Effector memory CD4-positive, alpha-beta T cell (primary cell): ENCODE measurements at places on chromosomes 11 and 22.

GRCh38 chr11:128574576-128575011 lies 12.8 kb downstream of the ETS1 start:
- DNase-seq, result no peak

DNA sequence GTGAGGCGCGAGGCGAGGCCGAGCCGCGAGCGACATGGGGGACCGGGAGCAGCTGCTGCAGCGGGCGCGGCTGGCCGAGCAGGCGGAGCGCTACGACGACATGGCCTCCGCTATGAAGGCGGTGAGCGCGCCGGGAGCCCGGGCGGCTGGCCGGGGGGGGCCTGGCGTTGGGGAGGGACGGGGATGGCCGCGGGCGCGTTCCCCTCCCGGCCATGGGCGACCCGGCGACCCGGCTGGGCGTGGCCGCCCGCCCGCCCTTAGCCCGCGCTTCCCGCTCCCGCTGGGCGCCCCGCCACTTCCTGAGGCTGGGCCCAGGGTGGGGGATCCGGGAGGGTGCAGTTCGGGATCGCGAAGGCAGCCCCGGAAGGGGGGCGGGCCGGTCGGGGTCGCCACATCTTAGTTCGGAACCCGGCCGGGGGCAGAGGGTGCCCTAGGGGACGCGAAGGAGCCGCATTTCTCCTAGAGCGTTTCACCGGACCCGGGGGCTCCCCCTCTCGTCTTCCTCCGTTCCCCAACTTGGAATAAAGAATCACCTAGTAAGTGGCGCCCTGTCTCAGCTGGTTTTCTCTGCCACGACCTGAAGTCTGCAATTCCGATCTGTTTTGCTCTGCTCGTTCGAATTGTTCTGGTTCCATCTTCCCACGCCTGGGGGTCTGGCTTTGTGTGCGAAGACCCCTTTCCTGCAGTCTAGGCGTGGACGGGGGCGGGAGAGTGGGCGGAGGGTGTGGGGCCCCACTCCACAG lies 536 bp downstream of the YWHAH start:
- DNase-seq, result peak; percentile 14

GRCh38 chr11:81839016-81839415 lies 894.6 kb downstream of the FAM181B start:
- DNase-seq, result no peak

DNA sequence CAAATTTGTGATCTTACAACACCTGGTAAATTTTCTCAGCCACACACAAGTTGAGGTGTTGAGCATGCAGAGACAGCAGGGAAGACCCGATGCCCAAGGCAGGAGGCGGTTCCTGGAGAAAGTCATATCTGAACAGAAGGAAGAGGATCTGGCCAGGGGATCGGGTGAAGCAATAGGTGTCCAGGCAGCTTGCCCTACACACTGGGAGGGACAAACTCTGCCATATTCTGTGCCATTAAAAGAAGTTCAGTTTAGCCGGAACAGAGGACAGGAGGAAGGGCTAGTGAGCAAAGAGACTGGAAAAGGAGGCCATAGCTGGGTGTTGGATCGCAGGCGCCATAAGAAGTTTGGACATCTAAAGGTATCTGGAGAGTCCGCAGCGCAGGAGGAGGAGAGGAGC lies 76.5 kb downstream of the TMPRSS5 start:
- no peak for DNase-seq

- no peak for DNase-seq
Observed at GRCh38 chr11:12474871-12475270, 97.5 kb downstream of the PARVA start.

GRCh38 chr22:20810645-20811044 lies 36.7 kb downstream of the SERPIND1 start:
- DNase-seq, result no peak

GRCh38 chr11:97990162-97990920 lies 1030.4 kb upstream of the CNTN5 start:
- no peak for DNase-seq

- no peak for DNase-seq
Observed at GRCh38 chr11:127998421-127998820, 588.9 kb downstream of the ETS1 start.

- no peak for DNase-seq
Observed at GRCh38 chr11:126133901-126134300, 71.2 kb upstream of the CDON start.

GRCh38 chr11:63765688-63766241 lies 2.8 kb downstream of the ZFTA start:
- DNase-seq, result no peak

DNA sequence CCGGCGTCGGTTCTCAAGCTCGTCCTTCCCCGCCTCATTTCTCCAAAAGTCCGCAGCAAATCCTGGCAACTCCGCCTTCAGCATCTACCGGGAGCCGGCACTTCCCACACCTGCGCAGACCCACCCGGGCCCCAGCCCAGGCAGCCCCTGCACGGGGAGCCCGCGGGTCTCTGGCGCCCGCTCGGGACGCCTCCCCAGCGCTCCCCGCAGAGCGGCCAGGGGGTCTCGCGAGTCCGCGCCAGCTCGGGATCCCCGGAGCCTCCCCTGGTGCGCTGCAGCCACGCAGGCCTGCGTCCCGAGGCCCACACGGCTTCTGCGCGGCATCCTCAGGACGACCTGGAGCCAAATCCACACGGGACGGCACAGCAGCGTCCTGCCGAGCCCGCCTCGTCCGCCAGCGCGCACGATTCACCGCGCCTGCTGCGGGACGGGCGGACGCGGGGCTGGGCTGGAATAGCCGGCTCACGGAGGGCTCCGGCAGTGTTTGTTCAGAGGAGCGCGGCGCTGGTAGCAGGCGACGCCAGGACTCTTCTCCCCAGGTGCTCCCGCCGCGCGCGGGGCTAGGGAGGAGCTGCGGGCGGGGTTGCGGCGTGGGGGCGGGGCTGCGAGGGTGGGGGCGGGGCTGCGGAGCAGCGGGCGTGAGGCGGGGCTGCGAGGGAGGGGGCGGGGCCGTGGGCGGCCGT lies 816 bp upstream of the PHRF1 start:
- no peak for DNase-seq

DNA sequence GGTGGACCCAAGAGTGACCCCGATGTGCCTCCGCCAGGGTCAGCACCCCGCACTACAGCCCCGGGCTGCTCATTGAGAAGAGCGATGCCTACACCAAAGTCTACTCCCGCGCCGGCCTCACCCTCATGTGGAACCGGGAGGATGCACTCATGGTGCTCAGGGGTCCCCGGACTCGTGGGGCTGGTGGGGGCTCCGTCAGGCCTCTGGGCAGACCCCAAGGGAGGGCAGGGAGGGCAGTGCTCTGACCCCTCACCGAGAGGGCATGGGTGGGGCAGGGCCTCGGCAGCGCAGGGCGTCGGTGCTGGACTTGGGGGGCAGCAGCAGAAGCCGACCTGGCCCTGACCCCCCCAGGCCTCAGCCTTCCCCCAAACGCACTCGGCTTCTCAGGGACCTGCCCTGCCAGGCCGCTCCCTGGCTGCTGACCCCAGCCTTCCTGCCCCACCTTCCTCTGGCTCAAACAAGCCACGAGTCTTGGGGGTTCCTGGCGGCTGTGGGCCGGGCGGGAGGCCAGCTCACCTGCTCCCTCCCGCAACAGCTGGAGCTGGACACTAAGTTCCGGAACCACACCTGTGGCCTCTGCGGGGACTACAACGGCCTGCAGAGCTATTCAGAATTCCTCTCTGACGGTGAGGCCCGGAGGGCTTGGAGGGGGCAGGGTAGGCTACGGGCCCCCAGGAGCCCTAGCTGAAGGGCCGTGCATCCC lies 2.9 kb downstream of the MUC2 start:
- no peak for DNase-seq

GRCh38 chr11:45569776-45570175 lies 95.6 kb downstream of the CHST1 start:
- DNase-seq, result no peak

DNA sequence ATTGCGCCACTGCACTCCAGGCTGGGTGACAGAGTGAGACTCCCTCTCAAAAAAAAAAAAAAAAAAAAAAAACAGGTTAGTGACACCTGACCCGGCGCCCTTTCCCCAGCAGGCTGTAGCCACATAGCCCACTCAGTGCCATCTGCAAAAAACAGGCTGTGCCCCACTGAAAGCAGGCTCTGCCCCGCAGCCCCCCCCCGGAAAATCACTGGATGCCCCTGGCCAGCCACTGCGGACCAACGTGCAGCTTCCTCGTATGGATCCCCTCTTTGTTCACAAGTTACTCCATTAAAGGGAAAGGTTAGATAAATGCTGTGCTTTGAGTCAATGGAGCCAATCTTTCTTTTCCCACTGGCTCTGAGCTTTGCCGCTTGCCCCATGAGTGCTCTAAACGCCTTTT lies 660.3 kb downstream of the TBC1D22A start:
- no peak for DNase-seq

DNA sequence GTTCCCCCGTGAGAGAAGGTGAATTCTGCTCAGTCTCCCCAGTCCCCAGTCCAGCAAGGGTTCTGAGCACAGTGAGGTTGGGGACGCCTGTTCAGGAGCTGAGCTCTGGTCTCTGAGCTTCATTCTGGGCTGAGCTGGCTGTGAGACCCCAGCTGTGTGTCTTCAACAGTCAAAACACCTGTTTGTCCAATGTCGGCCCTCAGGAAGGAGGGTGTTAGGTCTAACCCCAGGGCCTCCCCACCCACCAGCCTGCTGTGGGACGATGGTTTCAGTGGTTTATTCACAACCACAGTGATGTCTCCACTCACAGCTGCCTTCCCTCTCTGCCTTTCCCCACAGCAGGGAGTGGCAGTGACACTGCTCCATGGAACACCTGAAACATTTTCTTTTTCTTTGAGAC lies 1282.9 kb downstream of the TBC1D22A start:
- no peak for DNase-seq

DNA sequence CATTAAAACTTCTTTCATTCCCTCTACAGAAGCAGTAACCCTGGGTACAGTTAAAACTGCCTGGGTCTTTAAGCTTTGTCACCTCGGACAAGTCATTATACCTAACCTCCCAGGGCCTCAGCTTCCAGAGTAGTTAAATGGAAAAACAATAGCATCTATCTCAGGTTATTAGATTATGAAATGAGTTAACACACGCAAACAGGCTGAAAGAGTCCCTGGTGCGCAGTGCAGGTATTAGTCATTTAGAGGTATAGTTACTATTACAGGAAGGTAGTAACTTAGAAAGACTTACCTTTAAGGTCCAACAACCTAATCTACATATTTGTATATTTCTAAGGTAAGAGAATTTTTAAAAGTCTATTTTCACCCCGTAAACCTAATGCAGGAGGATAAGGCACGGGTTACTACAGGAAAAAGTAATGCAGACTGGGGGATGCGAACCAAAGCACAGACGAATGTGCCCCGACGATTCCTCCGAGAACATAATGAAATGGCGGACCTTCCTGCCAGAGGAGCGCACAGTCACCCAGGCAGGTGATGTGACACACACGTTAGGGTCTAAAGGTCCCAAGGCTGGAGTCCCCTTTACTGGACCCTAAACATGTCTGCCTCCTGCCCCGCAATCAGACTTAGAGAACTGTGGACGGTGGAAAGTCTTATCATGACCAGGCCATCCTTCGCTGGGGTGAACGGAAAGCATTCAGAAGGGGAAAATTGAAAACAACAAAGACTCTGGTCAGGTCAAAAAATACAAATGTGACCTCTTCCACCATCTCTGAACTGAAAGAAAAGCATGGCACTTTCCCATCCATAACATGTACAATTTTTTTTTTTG lies 1.3 kb downstream of the NAP1L4 start:
- no peak for DNase-seq

GRCh38 chr11:103871923-103872551 lies 164.4 kb upstream of the DDI1 start:
- DNase-seq, result no peak

DNA sequence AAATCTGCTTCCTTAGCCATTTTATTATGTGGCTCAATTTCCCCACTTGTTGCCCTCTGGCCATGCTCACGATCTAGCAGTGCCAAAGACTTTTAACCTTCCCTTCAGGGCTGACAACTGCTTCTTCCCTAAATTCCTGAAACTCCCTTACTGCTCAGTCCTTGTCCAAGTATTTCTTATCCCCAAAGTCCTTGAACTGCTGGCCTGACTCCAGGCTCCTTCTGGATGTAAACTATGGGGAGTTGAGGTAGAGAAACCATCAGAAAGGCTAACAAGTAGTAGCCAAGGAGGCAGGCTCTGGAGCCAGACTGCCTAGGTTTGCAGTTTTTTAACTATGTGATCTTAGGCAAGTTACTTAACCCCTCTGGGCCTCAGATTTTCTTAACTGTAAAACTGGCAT lies 258.7 kb upstream of the CCDC90B start:
- no peak for DNase-seq

DNA sequence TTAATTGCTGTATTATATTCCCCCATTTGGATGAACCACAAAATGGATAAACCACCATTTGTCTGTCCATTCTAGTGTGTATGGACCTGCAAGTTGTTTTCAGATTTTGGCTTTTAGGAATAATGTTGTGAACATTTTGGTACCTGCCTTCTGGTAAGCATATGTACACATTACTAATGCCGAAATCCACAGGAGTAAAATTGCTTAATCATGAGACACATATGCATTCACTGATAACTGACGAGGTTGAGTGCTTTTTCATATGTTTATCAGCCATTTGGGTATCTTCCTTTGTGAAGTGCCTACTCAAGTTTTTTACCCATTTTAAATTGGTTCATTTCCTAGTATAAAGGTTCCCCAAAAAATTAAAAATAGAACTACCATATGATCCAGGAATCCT lies 34.2 kb downstream of the OSBP2 start:
- DNase-seq, result no peak

GRCh38 chr11:8087185-8087584 lies 6.2 kb downstream of the TUB start:
- no peak for DNase-seq

GRCh38 chr11:114359342-114359741 lies 41.0 kb downstream of the C11orf71 start:
- no peak for DNase-seq

- DNase-seq, result no peak
Observed at GRCh38 chr22:46637711-46638600, 17.8 kb downstream of the GRAMD4 start.

DNA sequence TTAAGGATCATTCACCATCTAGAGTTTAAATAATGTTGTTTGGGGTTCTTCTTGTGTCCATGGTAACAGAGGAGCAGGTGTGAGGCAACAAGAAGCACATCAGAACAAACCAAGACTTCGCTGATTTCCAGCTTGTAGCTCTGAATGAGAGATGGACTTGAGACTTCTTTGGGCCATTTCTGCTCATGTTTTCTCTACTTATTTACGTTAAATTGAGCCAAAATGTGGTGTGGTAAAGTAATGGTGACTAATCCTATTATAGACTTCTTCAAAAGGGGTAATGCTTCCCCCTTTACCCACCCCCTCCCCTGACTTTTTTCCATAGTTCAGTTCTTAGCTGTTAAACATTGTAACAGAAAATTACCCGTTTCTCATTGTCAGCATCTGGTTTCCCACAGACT lies 65.2 kb downstream of the CSTPP1 start:
- DNase-seq, result no peak

DNA sequence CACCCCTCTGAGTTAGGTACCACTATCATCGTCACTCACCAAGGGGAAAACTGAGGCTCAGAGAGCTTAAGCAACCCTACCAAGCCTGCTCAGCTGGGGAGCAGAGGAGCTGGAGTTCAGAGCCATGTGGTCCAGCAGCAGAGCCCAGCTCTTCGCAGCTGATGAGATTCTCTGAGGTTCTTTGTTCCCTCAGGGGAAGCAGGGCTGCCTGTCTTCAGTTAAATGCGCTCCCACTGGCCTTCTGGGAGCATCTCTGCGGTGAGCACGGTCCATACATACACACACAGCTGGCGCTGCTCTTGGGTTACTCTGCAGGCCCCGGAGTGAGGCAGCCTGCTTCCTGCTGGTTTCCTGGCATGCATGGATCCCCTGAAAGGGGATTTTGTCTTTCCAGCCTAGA lies 5.2 kb upstream of the PTGDR2 start:
- no peak for DNase-seq
